NCI-H1092 (cell line): ENCODE measurements at places on chromosomes 7 and 10.

DNA sequence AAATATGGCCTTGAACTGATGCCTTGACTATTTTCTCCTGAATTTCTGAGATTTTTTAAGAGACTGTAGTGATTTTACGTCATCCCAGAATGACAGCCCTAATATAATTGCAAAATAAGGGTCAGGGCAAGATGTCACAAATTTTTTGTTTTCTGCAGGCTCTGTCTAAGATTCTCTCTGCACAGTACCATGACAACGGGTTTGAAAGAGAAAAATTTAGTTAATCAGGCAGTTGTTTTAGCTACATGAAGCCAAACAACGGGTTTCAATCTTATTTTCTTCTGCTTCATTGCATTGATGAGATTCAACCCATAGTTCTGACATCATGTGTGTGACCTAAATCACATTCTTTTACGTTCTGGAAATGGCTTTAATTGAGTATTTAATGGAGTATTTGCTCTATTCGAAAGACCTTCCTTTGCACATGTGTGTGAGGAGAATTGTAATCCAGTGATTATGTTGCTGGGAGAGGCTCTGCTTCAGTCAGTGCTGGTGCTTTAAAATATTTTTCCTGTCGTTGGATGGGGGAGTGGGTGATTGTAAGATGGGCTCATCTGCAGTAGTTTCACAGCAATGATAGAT, 118.0 kb upstream of the RHOBTB1 start:
- no peak for DNase-seq

DNA sequence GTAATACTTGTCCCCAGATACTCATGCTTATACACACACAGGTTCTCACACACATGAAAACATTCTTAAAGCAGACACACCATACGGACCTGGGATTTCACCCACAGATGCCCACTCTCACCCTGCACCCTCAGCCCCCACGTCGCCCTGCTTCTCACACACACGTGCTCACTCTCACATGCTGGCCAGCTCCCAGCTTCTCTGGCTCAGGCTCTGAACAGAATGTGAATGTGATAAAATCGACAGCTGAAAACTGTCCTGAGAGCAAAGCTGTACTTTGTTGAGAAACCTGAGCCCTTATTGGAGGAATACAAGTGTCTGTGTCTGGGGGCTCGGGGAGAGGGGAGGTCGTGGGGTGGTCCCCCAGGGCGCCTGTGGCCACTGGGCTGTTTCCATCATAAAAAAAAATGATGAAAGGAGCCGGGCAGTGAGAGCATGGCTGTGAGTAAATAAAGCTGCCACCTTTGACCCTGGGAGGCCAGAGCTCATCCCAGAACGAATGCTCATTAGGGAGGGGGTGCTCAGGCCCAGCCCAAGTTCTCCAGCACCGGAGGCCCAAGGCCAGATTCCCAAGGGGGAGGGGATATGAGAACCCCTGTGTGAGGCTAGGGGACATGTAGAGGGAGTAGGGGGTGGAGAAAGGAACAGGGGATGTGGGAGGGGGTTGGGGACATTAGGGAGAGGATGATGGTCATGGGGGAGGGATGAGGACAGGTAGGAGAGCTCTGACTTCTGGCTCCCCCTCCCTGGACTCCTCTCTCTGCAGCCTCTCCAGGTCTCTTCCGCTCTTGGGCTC, 18.1 kb upstream of the TLX1 start:
- no peak for DNase-seq

- DNase-seq: peak; percentile 27
Measured at GRCh38 chr7:153835103-153835502, 217.1 kb upstream of the DPP6 start.

DNA sequence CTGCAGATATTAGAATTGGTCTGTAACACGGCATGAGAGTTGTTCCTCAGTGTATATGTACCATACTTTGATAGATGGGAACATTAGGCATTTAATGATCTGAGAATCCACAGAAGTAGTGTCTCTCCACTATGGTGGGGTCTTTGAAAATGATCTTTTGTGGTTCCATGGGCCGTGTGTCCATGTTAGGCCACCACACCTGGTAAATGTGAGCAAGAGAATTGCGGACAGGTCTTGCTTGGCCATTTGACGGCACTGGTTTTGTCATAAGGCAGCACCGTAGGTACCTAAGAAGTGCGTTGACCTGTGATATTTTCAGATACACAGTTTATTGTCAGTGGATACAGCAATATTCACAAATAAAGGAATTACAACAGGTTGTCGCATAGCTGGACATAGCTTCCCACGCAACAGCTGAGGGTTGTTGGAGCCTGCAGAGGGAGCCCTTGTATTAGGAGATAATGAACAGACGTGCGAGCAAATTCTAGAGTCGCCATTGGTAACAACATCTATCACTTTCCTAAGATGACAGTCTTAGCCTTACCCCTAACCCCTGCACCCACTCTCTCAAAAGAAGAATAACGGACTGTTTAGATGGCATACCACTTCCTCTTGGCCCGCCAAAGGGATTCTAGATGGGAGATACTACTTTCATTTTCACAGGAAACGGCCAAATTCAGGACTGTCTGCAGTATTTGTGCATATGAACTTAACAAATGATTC, 111.4 kb downstream of the COL28A1 start:
- DNase-seq: peak; percentile 84

DNA sequence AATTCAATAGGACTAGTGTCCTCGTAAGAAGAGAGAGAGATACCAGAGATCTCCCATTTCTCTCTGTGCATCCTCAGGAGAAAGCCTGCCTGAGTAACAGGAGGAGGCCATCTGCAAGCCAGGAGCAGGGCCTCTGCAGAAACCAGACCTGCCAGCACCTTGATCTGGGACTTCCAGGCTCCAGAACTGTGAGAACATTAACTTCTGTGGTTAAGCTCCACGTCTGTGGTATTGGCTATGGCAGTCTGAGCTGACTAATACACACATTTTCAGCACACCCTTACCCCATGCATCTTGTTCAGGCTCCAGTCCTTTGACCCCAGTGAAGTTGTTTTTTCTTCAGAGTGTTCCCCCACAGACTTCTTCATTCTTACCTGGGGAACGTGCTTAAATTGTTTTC, 3.1 kb upstream of the CRTAC1 start:
- DNase-seq: no peak
